Ascending aorta (tissue), 2 donors: ENCODE measurements at places on chromosomes 5 and 9.

- no peak overlapping the region for H3K27ac ChIP-seq
- H3K4me3 ChIP-seq: no peak overlapping the region
- H3K27me3 ChIP-seq: no peaks in the 10 kb centered on the region
- no peaks in the 10 kb centered on the region for H3K36me3 ChIP-seq
These were observed 279.4 kb downstream of the CWC27 start for GRCh38 chr5:65047948-65048690.

DNA sequence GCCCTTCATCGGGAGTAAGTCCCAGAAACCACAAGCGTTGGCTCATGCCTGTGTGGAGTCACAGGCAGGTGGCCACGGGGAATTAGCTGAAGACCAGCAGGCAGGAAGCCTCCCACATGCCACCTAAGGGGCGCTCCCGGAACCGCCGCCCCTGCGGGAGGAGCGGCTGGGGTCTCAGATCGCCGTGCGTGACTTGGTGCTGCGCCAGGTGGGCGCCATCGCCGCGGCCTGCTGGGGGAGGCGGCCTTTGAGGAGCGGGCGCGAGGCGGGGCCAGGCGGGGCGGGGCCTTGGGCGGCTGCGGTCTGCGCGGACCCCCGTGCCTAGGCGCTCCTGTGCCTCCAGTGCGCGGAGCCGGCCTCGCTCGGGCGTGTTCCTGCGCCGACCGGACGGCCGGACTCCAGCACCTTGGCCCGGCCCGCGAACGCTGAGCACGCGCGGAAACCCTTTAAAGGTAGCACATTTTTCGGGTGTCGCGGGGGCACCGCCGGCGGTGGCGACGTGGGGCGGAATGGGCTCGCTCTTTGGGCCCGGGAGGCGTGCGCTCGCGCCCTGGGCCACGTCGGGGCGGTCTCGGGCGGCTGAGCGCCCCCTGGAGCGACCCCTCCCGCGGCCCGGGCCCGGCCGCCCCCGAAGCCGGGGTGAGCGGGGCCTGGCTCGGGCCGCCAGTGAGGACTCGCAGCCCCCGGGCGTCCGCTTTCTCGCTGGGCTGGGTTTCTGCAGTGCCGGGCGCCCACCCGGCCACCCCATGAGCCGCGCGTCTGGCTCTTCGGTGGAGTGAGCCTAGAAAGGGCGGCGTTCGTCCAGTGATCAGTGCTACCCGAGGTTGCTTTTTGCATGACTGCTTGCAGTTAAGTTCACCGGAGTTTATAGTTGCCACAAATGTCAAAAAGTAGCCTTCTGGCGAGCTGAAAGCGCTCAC lies 24.5 kb downstream of the LECT2 start:
- DNase-seq: no peak
- peaks cover 13% of the 10 kb centered on the region for H3K27me3 ChIP-seq
- peak overlapping the region; percentile 49 for H3K4me3 ChIP-seq

GRCh38 chr5:149320791-149321330 lies 24.4 kb upstream of the GRPEL2 start:
- no peaks in the 10 kb centered on the region for H3K27me3 ChIP-seq
- no peak overlapping the region for H3K4me3 ChIP-seq
- no peaks in the 10 kb centered on the region for H3K4me1 ChIP-seq
- peak overlapping the region; percentile 39 for H3K27ac ChIP-seq
- peak; percentile 76 for DNase-seq

GRCh38 chr5:37603072-37603471 lies 224.0 kb downstream of the WDR70 start:
- DNase-seq: no peak
- H3K36me3 ChIP-seq: peaks cover 2% of the 10 kb centered on the region
- H3K4me3 ChIP-seq: no peak overlapping the region
- H3K4me1 ChIP-seq: no peaks in the 10 kb centered on the region
- no peaks in the 10 kb centered on the region for H3K27me3 ChIP-seq

DNA sequence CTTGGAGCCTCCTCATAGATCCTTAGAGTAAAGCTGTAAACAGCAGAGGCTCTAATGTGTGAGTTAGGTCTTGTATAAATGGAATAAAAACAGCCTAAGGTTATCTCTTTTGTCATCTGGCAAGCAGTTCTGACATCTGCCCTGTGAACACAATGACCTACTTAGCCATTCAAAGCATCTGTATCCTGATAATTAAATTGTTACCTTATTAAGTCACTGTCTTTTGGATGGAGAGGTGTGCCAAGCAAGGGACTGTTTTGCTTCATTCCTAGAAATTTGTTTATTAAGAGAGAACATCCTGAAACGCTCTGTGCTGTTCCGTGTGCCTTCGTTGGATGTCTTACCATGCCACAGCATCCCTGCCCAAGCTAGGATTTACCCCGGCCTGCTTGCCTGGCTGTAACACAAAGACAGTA lies 1.5 kb downstream of the LSM11 start:
- H3K27ac ChIP-seq: no peak overlapping the region
- DNase-seq: no peak
- H3K36me3 ChIP-seq: no peaks in the 10 kb centered on the region
- no peaks in the 10 kb centered on the region for H3K27me3 ChIP-seq
- H3K4me1 ChIP-seq: peaks cover 2% of the 10 kb centered on the region

GRCh38 chr9:136117916-136118319 lies 757 bp downstream of the TMEM250 start:
- no peaks in the 10 kb centered on the region for H3K27me3 ChIP-seq
- H3K27ac ChIP-seq: peak overlapping the region; percentile 88
- DNase-seq: no peak
- H3K4me3 ChIP-seq: peak overlapping the region; percentile 71
